ENCODE measurements at places on chromosomes 2 and 18.

DNA sequence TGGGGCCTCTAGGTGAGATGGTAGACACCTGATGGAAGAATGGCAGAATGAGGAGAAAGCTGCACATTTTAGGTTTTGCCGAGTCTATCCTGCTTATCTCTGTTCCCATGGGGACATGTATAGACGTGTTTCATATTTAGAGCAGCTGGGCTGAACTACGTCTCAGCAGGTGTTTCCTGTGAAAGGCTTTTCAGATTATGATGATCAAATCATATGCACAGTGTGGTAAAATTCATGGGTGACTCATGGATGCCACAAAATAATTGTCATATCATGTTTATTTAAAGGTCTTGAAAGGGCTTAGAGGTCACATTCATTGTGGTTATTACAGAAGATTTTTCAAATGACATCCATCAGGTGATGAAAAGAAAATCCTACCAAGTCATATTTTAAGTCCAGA lies 90.5 kb downstream of the ICOS start:
- no peak for DNase-seq

DNA sequence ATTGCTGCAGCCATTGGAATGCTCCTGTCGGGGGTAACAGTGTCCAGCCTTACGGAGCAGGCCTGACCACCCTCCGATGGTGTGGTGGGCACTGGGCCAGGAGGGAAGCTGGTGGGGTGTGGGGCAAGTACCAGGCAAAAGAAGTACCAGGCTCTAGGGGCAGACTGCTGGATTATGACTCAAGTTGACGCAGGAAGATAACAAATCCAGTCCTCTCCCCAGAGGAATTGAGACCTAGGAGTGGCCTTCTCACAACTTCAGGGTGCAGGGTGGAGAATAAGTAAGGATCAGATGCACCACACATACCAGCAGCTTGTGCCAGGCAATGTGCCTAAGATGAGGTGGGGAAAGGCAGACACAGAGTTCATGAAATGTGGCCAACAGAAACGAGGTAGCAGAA lies 37.9 kb downstream of the SEMA4F start:
- DNase-seq, result no peak

DNA sequence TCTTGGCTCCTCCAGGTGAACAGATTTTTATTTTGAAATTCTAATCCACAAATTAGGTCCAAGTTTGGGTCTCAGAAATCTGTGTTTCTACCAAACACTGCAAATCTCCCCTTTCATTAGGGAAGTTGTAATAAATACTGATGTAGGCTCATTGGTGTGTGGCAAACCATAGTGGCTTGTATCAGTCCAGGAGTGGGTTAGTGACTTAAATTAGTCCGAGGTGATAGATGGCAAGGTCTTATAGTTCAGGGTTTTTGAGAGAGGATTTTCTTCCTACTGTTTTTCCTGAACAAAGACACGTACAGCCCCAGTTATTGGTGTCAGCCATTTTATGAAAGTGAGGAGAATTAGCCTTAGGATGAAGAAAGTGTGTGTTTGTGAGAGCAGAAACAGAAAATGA lies 74.6 kb downstream of the RPRM start:
- no peak for DNase-seq

GRCh38 chr2:46329803-46330775 lies 32.9 kb downstream of the EPAS1 start:
- peak; percentile 86 for DNase-seq

All from inflammatory macrophage (primary cell).